IMR-90 (cell line): ENCODE measurements at places on chromosomes 5 and 9. TPM values are rescaled to one million over a fixed set of nuclear protein-coding genes. Genes with fewer than 3 reads are reported as not detected.

DNA sequence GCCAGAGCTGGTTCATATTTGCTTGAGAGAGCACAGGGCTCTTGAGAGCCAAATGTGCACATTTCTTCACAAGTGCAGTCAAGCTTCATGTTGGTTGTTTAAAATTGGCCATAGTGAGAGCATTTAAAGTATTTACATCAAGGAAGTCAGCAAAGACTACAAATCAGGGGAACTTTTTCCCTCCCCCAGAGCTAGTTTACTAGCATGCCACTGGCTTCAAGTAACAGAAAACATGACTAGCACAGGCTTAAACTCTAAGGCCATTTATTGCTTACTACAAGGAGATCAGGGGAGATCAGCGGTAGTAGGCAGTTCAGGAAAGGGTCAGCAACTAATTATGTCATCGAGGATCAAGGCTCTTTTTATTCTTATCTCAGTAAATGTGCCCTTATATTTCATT is 11.0 kb upstream of the CCDC171 start:
- H3K4me3 ChIP-seq: no peak overlapping the region
- DNase-seq: peak; percentile 2

GRCh38 chr9:113909421-113909820 is 33.3 kb downstream of the ZNF618 start:
- H3K36me3 ChIP-seq: no peaks in the 10 kb centered on the region; the same call in 1 of the 2 replicates
- peaks cover 12% of the 10 kb centered on the region for H3K4me1 ChIP-seq
- DNase-seq: no peak
- H3K27ac ChIP-seq: no peak overlapping the region

DNA sequence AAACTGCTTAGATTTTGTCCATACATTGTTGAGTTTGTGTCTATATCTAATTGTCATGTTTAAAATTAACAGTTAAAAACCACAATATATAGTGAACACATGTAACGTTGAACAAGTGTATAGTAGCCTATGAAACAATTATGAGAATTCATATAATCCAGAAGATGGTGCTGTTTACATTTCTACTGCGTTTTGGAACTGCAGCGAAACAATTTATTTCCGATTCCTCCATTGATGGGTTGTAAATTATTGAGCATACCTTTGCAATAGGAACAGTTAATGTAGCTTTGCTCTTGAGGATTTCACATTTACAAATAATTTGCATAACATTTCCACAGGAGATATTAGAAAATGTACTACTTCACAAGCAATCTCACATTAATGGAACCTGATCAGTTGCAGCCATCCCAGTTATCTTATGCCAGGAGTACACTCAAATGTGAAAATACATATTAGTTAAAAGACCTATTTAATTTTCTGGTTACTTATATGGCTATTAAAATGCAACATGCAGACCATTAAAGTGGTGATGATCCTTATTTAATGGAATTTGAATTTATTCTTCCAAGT is 411.8 kb downstream of the CDH10 start:
- H3K4me1 ChIP-seq: no peaks in the 10 kb centered on the region
- H3K27me3 ChIP-seq: no peaks in the 10 kb centered on the region
- no peak for DNase-seq
- H3K4me3 ChIP-seq: no peak overlapping the region
- no peaks in the 10 kb centered on the region for H3K36me3 ChIP-seq

The CHSY3 gene
- polyA plus RNA-seq: 0.46 and 0.62 TPM in 2 replicates

The IL9 gene
- not detected in 2 replicates for polyA plus RNA-seq
